Posterior vena cava (tissue), 2 donors: ENCODE measurements at places on chromosomes 6 and 20. TPM values are rescaled to one million over a fixed set of nuclear protein-coding genes. Genes with fewer than 3 reads are reported as not detected.

GRCh38 chr20:60803335-60804055 lies 448.6 kb upstream of the CDH4 start:
- no peak for DNase-seq

GRCh38 chr6:136566851-136567250 lies 16.6 kb upstream of the MAP7 start:
- DNase-seq = no peak

GRCh38 chr6:32833664-32834063 lies 4.9 kb downstream of the TAP2 start:
- no peak for DNase-seq

ECT2L gene
- not detected for total RNA-seq

DNA sequence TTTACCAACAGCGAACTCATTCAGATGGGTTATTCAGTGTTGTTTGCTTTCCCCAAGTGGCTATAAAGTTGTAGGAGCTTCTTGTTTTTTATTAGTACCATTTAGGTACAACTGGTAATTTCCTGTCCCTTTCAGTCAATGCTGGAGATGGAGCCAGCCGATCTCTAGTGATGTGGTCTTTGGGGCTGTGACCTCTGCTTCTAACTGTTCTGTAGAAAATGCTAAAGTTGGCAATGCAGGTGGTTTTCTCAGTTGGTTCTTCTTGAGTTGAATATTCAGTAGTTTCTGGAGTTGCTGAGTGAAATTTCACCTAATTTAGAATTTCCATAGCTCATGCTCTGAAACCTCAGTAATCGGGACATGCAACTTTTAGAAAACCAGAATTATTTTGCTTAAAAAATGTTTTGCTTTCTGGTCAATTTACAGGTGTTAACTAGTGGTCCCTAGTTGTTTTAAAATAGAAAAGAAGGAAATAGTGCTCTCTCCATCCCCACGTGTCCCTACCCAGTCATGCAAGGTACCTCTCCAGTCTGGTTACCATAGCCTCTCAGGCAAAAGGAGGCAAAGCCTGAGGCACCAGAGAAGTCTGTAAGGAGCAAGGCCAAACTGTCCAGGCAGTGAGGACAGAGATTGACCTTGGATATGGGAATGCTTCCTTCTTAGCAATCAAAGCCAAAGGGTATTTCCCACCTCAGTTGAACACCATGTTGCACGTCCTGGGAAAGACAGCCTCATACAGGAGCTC lies 27.3 kb upstream of the GABRR1 start:
- no peak for DNase-seq

GRCh38 chr6:3484946-3485345 lies 28.1 kb upstream of the SLC22A23 start:
- DNase-seq = no peak

DNA sequence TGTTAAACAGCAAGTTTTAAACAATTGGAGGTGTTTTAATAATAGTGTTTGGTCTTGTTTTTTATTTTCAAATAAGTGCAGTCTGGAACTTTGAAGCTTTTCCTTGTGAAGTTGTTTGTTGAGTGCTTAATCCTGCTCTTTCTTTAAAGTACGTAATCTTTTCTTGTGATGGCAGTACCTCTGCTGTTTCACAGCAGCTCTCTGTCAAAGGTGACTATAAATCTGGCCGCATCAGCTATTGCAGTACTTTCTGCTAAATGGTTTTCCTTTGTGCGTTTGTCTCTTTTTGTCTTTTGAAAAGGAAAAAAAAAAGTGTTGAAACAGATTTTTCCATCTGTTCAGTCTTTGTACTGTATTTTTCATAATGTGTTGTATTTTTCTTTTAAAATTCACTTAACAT lies 12.7 kb downstream of the STXBP5 start:
- no peak for DNase-seq
